ENCODE measurements at places on chromosomes 6 and 20.

GRCh38 chr20:49937027-49937929, 1.1 kb downstream of the RNF114 start:
- DNase-seq: no peak

- no peak for DNase-seq
These were observed 9.6 kb upstream of the PKIG start for GRCh38 chr20:44572551-44573500.

GRCh38 chr6:169340395-169340794, 86.7 kb upstream of the THBS2 start:
- DNase-seq: no peak

DNA sequence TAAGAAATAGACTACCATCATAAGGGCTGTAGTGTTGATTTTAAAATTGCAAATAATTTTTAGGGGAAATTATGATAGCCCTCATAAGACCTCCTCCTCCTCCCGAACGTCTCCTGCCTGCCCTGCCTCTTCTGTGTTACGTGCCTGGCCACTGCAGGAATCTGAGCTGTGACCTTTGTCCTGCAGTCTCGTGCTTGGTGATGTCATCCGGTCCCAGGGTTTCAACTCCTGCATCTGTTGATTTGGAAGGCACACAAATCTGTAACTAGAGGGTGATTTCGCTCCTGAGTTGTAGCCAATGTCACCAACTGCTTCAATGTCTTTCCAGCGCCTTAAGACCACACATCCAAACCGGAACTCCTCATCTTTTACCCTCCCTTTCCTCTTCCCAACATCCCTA, 163.2 kb downstream of the AIG1 start:
- DNase-seq: no peak

- DNase-seq: no peak
These were observed 148.3 kb upstream of the TBX18 start for GRCh38 chr6:84912472-84913322.

- DNase-seq: no peak
These were observed 14.2 kb downstream of the CCR6 start for GRCh38 chr6:167137081-167137480.

DNA sequence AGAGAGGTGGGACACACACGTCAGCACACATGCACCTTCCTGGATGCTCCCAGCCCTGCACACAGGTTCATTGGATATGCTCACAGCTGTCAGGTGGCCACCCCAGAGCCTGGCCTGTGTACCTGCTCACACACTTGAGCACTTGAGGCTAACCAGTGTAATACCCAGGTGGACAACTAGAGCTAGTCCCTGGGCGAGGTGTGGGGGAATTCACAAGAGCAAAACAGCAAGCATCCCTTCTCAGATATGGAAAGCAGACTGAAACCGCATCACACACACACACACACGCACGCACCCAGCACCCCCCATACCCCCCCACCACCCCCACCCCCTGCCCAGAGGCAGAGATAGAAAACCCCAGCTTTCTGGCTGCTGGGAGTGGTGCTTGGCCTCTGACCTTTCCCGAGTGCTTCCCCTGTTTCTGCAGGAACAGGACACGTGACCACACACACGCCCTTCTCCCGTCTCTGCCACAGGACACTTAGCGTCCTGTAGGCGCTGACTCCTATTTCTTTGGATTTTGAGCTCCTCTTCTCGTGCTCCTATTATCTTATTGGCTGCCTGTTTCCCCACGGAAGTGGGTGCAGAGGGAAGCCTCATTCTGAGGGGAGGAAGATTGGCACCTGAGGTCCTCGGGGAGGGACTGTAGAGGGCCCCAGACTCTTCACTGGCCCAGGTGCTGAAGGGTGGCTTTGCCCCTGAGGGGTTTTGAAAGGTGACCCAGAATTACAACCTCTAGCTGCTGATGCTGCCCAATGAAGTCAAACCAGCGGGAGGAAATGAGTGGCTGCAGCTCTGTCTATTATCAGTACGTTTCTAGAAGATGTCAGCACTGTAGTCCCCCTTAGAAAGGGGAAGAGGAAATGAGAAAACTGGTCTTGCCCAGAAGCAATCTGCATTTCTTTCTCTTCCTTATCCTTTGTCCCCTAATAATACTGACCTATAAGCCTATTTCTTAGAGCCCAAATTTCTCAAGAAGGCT, 65.8 kb downstream of the SYTL3 start:
- no peak for DNase-seq

- no peak for DNase-seq
These were observed 3.6 kb downstream of the GTSF1L start for GRCh38 chr20:43723186-43723585.

DNA sequence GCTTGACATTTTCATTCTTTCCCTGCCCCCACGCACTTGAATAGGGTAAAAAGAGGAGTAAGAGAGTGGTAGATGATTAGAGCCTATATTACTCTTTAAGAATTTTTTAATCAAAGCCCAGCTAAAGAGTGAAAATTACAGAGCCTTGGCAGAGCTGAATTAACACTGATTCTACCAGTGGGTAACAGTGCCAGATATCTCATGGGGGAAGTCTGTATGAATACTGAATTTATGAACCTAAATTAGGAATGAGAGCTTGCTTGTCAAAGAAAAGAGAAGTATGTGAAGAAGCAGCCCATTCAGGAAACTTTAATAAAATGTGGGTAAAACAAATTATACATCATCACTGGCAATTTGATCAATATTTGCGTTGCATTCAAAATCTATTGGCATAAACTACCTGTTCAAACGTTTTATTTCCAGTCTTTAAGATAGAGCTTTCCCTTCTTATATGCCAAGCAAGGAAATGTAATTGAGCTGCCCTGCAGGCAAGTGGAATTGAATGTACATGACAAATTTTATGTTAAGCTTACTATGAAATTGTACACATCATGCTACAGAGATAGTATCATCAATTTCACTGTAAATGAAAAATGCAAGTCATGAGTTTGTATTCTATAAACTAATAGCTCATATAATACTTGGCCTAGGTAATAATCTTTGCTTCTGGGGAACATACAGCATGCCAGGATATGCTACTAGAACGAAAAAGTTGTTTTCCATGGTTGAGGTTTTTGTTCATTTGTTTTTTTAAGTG, 14.5 kb downstream of the SOBP start:
- DNase-seq: no peak

DNA sequence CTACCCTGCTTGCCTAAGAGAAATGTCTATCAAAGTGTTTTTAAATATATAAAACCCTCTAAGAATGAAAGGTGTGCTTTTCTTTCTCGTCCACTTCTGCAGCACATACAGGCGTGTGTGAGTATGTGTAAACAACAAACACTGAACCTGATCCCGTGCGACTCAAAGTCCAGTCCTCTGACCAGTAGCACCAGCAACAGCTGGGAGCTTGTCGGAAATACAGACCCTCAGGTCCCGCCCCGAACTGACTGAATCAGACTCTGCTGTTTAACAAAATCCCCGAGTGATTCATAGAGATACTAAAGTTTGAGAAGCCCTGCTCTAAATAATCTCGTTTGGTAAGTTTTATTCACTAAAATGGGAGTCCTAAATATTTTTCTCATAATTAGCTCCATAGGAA, 208.0 kb upstream of the KCNQ5 start:
- DNase-seq: no peak

- no peak for DNase-seq
These were observed 138.0 kb downstream of the NFATC2 start for GRCh38 chr20:51404297-51405060.

DNA sequence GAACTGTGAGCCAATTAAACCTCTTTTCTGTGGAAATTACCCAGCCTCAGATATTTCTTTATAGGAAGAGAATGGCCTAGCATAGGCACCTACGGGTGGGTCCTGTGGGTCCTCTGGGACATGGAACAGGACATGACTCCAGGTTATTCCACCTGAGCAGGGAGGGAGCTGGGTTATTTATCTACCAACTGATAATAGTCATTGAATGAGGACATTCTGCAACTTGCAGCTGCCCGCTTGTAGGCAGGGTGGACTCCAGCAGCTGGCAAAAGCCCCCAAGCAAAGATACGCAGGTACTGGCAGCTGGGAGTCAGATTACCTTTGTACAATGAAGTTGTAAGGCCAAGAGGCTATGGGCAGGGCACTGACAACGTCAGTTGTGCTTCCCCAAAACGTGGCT, 1.4 kb upstream of the BANF2 start:
- DNase-seq: no peak

DNA sequence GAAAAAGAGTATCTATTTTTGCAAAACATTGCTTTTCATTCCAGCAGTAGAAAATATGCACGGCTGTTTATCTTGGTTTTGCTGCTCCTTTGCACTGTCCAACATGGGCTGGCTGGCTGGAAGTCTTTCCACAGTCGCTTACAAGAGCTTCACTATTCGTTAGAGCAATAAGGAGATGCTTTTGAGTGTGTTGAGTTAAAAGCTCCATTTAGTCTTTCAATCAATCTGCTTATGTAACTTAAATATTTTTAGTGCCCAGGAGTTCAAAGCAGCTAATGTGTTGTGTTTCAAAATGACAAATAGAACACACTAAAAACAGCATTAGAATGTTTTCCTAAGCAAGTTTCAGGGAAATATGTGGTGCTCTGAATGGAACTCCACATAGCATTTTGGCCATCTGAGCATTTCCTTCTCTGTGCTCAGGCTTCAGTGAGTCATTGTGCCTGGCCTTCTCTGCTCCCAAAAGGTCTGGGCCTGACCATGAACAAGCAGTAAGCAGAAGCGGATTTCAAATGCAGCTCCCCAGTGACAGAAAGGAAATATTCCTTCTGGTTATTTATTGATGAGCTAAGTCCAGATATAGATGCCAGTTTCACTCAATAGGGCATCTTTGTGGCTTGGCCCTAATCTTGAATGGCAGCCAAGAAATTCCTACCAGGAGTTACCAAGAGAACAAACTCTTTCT, 580.3 kb downstream of the TENT5A start:
- no peak for DNase-seq

DNA sequence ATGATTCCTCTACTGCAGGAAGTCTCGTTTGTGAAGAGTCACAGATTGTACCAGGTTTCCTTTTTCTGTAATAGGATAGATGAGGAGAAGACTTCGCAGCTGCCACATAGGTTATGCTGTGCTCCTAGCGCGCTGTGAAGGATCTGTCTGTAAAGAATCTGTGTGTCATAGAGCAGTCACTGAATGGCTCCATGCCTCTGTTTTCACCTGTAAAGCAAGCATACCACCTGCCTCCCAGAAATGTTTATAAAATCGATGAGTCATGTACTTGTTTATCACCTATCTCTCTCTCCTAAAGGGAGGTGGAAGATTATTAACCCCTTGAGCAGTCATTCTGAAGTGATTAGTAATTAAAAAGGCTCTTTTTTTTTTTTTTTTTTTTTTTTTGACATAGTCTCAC, 86.6 kb downstream of the TFAP2B start:
- DNase-seq: no peak

- DNase-seq: no peak
These were observed 412.6 kb upstream of the PLCB4 start for GRCh38 chr20:8656335-8656734.

DNA sequence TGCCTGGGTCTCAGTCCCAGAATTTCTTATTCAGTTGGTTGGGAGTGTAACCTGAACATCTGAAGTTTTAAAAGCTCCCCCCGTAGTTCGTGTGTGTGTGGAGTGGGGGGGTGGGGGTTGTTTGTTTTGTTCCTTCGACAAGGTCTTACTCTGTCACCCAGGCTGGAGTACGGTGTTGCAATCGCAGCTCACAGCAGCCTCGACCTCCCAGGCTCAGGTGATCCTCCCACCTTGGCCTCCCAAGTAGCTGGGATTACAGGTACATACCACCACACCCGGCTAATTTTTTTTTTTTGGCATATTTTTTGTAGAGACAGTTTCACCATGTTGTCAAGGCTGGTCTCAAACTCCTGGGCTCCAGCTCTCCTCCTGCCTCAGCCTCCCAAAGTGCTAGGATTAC, 3.1 kb downstream of the CCM2L start:
- no peak for DNase-seq

GRCh38 chr6:117613920-117614560, 11.7 kb upstream of the GOPC start:
- no peak for DNase-seq

- no peak for DNase-seq
These were observed 33.9 kb downstream of the ITPR3 start for GRCh38 chr6:33654831-33655554.

GRCh38 chr20:6715401-6715941, 52.0 kb upstream of the BMP2 start:
- DNase-seq: no peak

DNA sequence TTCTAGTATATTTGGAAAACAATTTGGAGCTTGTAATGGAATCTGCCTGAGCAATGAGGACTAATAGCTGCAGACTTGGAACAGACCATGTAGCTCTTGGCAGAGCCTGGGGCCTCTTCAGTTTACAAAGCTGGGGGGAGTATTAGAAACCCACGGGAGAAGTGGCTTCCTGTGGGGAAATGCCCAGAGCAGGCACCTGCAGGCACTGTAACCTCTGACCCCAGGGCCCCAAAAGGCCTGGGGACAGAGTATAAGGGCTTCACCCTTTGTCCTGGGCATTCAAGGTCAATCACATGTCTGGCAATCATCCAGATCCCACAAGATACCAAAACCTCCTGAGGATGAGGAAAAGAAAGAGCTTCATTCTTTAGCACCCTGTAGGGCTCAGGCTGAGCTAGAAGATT, 19.4 kb downstream of the PKIG start:
- no peak for DNase-seq

DNA sequence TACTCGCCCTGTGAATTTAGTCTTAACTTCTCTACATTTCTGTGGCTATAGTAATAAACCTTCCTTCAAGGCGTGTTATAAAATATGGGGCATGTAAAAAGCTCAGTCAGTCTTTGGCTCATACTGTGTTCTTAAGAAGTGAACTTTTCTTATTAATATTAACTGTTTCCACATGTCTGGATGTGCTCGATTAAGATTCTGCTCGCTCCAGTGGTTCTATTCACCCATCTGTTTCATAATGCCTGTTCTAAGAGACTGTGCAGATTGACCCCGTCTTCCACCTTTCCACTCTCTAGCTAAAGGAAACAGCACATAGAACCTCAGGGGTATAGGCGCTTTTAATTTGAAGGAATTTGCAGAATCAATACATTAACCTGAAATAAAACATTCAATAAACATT, 99.9 kb downstream of the L3MBTL3 start:
- no peak for DNase-seq

GRCh38 chr6:26363882-26364701, 906 bp upstream of the BTN3A2 start:
- DNase-seq: no peak

DNA sequence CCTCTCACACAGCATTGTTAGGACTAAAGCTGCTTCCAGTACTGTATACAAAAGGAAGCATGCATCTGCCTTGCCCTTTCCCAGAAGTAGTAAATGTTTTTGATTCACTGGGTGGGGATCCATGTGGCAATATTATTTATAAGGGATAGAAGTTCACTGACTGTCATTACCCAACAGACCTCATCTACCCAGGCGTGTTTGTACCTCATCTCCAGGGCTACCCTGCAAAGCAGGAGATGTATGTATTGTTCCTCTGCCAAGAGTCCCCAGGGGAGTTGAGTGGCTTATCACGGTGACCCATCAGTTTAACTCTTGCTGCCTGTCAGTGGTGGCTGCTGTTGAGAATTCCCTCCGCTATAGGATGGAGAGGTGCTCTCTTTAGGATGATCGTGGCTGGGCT, 42.5 kb downstream of the SLC24A3 start:
- DNase-seq: no peak

- DNase-seq: no peak
These were observed 36.7 kb downstream of the LAMA2 start for GRCh38 chr6:128919412-128920180.

GRCh38 chr20:10616212-10616611, 57.6 kb downstream of the JAG1 start:
- DNase-seq: no peak
